ENCODE measurements at places on chromosomes 16 and 17.

GRCh38 chr16:53910990-53911389 lies 207.0 kb downstream of the FTO start:
- DNase-seq: no peak

DNA sequence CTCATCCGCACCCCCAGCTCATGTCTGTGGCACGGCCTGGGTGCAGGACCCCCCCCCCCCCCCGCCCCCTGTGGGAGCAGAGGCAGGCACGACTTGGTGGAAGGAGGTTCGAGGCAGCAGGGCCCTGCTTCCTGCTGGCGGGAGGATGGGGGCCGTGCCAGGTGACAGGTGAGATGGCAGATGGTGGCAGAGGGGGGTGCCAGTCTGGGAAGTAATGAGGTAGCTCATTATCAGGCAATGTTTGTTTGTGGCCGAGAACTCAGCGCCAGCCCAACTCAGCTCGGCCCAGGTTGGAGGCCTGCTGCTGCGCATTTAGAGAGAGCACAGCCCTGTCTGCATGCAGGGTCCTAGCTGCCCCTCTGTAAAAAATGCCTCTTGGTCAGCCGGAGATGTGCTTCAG lies 40.1 kb upstream of the JPH3 start:
- DNase-seq: no peak

DNA sequence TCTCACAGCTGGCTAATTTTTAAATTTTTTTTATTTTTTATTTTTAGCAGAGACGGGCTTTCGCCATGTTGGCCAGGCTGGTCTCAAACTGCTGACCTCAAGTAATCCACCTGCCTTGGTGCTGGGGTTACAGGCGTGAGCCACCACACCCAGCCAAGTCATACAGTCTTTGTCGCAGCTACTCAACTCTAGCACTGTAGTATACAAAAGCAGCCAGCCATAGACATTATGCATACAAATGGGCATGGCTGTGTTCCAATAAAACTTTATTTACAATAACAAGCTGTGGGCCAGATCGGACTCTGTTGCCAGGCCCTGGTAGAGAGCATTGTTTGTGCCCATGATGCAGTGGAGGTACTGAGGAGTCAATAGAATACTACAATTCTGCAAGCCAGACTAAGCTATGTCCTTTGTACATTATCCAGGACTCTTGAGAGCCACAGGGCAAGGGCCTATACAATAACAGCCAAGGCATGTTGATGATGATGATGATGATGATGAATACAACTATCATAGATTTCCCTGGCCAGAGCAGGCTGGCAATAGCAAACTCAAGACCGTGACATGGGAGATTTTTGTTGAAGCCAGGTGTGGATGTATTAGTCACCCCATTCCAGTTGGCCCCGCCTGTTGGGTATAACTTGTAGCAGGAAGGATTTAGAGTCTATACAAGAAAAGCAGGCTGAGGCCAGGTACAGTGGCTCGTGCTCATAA lies 101.8 kb downstream of the MYH11 start:
- DNase-seq: no peak

DNA sequence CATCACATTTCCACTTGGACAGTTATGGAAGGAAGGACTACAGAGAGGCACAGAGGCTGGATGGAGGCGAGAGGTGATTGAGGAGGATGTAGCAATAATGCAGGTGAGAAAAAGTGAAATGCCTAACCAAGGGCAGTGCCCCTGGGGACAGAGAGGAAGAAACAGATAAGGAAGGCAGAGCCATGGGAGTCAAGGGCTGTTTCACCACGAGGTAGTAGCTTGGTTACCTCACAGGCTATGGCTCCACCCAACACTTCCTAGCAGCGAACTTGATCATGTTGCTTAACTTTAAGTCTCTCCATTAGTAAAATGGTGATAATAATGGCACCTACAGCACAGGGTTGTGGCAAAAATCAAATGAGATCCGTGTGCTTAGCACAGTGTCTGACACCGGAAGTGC lies 83.9 kb downstream of the YPEL2 start:
- DNase-seq: no peak

GRCh38 chr17:38601539-38602351 lies 4.0 kb downstream of the SRCIN1 start:
- peak; percentile 82 for DNase-seq

GRCh38 chr17:8031261-8031661 lies 7.6 kb upstream of the ALOX15B start:
- no peak for DNase-seq

DNA sequence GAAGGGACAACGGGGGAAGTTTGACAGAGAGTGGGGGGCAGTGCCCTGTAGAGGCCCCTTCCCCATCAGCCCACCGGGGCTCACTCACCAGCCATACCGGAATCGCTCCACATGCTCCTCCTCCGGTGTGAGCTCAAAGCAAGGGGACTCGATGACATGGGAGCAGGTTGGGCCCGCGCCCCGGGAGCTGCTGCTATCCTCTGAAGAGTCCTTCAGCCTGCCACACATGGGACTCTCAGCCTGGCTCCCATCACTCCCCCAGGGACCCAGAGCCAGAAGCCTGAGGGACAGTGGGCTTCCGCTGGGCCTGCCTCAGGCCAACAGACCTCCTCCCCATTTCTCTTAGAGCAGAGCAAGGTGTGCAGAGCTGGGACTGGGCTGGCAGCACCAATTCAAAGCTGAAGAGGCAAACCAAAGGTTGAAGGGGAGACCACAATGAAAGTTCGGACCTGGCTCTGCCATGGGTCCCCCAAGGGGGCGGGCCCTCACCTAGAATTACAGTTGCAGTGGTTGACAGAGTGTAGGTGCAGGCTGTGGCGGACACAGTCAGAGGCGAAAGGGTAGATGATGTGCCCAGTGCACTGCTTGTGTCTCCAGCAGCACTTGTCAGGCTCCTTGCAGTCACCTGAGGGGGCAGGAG lies 7.3 kb downstream of the PROCA1 start:
- DNase-seq: no peak

DNA sequence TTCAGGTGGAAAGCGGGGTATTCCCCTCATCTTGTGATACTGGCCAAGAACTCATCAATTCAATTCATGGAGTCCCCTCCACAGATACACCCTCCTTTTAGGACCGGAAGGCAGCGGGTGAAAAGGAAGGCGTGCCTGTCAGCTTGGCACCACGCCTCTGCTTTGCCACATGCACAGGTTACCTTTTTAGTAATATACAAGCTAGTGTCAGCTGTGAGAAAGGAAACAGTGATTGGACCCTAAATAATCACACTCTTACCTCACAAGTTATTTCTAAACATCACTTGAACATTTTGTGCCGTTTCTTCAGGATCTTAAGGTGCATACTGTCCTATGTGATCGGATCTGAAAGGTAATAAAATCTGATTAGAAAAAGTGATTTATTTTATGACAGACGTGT lies 15.7 kb downstream of the ZDHHC7 start:
- DNase-seq: no peak

DNA sequence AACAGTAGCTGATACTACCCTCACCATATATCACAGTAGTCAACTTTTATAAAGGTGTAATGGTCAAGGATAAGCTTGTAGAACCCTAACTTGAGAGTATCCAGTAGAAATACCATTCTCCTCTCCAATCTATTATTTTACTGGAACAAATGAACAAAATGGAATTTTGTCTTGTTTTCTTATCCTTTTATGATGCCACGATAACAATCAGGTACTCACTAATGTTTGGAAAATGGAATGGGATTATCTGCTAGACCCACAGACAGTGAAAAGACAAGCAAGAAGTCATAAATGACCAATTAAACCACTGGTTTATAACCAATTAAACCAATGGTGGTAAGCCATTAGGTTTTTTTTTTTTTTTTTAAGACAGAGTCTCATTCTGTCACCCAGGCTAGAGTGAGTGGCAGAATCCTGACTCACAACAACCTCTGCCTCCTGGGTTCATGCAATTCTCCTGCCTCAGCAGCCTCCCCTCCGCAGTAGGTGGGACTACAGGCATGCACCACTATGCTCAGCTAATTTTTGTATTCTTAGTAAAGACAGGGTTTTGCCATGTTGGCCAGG lies 10.4 kb downstream of the GPATCH8 start:
- DNase-seq: no peak

DNA sequence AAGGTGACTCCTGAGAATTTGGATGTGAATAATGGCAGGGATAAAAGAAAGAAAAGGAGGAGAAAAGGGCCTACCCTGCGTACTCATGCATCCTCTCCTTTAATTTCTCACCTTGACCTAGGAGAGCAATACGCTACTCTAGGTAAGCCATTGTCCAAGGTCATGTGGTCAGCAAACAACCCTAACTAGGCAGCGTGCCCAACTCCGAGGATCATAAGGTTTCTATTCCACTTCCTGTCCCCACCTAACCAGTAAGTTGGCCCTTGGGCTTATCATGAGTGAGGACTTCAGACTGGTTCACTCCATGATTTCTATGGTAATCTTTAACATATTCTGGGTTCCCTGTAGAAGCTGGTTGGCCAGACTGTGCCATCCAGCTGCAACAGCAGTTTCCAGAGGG lies 315.1 kb upstream of the CCL2 start:
- DNase-seq: no peak

GRCh38 chr17:28471531-28472342 lies 1.7 kb upstream of the SLC13A2 start:
- no peak for DNase-seq

DNA sequence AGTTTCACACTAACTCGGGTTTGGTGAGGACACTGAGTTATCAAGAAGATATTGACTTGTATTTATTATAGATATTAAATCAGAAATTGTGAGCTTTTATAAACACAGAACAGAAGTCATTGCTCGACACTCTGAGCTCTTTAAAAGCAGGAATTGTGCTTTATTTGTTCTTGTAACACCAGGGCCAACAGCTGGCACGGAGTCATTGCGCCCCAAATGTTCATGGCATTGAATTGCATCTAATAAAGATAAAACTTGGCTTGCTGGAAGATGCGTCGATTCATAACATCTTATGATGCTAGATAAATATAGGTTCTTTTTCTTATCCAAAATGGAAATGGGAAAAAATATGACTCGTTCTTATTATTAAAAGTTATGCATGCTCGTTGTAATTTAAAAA lies 11.8 kb upstream of the MLYCD start:
- peak; percentile 27 for DNase-seq

- DNase-seq: no peak
Observed at GRCh38 chr16:78684030-78684611, 584.7 kb downstream of the WWOX start.
